Fibroblast of skin of back (primary cell): ENCODE measurements at places on chromosomes 2 and 18.
A peak's percentile ranks its signal among the peaks of the same experiment; 100 is the strongest.

GRCh38 chr2:9656270-9656766, 25.5 kb upstream of the YWHAQ start:
- DNase-seq = peak; percentile 96

DNA sequence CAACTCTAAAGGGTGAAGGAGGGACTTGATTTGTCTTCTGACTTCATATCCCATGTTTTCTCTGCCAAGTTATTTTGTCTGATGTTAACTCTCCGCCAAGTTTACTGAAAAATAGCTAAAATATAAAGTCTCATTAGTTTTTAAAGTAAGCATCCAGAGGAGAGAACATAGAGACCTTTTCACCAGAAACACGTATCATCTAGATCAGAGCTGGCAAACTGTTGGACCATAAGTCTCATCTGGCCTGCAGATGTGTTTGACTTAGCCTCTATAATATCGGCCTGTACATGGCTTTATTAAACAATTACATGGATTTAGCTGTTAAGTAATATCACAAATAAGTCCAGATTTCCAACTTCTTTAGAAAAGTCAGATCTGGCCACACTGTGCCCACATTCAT, 182.6 kb downstream of the PLCL1 start:
- no peak for DNase-seq

DNA sequence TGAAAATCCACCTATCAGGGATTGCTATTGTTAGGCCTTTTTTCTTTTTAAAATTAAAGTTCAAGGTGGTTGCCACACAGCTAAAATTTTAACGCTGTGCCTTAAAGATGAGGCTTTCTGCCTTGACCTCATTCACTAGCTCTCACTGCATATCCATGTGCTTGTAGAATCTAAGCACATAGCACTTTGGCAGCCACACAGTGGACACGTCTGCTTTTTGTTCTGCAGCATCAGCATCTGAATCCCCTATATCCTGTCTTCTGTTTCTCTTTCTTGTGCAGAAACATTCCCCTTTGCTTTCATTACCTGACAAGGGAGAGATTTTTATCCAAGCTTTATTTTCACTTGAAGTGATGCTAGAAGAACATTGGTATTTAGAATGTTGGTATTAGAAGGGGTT, 38.1 kb downstream of the RALB start:
- DNase-seq = no peak

DNA sequence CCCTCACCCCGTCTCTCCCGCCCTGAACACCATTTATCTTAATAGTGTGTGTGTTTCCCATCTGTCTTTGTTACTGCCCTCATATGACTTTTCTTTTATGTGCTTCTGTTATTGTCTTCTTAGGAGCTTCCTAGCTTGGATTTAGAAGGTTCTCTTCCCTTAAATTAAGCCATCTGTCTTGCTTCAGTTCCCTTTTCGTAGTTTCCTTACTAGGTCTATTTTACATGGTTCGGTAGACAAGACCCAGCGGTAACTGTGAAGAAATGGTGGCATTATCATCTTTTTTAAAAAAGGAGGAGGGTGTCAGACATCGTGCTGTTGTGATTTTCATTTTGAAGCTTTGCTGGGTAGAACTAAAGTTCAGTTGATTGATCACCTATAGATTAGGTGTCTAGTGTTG, 10.3 kb downstream of the NCK2 start:
- no peak for DNase-seq

DNA sequence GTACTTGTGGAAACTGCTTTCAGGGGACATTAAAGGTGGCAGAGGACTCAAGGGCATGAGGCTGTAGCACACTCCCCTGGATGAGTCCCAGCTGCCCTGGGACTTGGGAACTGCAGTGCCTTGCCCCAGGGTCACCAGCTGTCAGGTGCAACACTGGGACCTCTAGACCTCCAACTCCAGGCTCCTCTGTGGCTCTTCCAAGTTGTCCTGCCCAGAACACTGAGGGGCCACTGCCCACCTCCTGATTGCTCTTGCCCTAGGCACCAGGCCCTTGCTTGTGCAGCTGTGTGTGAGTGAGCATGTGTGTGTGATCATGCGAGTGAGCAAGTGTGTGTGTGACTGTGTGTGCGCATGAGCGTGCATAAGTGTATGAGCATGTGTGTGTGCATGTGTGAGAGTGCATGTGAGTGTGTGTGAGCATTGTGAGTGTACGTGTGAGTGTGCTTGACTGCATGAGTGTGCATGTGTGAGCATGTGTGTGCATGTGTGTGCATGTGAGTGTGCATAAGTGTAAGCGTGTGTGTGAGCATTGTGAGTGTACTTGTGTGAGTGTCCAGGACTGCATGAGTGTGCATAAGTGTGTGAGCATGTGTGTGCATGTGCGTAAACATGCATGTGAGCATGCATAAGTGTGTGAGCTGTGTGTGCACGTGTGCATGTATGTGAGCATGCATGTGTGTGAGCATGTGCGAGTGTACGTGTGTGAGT, 301.5 kb downstream of the NDUFA10 start:
- no peak for DNase-seq

DNA sequence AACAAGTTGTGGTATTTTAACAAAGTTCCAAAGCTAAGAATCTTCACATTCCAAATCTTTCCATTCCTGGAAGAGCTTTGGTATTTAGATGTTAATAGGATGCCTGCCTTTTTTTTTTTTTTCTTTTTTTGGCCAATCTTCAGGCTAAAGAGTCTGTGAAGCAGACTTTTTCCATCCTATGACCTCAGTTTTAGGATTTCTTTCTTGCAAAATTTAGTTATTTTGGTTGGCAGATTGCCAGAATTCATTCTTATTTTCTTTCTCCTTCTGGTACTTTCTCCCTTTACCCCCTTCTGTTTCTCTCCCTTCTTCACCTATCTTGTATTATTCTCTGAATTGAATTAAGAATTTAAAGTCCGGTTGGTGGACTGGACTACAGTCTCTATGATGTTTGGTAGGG, 217.8 kb upstream of the REV1 start:
- DNase-seq = peak; percentile 72

- DNase-seq = no peak
Measured at GRCh38 chr2:43854671-43855070, 15.9 kb downstream of the ABCG8 start.

- peak; percentile 41 for DNase-seq
Measured at GRCh38 chr2:107992069-107992468, 5.7 kb downstream of the SLC5A7 start.

GRCh38 chr2:188414411-188414810, 122.7 kb downstream of the GULP1 start:
- DNase-seq = peak; percentile 75

DNA sequence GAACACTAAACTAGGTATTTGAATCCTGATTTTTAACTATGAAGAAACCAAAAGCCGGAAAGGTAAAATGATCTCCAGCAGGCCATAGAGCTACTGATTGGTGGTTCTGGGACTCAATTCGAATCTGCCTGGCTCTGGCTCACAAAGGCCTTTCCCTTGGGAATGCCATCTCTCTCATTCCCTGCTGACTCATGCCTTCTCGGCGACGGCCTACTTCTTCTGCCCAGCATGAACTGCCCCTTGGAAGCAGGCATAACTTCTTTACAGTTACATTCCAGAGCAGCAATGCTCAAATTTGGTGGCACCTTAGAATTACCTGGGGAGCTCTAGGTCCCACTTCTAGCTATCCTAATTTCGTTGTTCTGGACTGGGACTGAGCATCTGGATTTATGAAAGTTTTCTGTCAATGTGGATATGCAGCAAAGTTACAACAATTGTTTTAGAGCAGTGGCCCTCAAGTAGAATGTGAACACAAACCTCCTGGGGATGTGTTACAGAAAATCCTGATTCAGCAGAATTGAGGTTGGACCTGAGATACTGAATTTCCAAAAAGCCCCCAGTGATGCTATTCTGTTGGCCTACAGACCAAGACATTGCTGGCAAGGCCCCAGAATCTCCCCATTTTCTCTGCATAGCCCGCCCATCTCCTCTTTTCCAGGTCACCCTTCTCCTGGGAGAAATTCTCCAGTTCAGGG, 261.1 kb downstream of the CNTNAP5 start:
- peak; percentile 65 for DNase-seq
